COR-L47 (cell line): ENCODE measurements at places on chromosomes 4 and X.

GRCh38 chr4:186622788-186623464 lies 67.6 kb upstream of the MTNR1A start:
- DNase-seq: no peak

GRCh38 chr4:83121246-83121645 lies 6.7 kb upstream of the PLAC8 start:
- no peak for DNase-seq

DNA sequence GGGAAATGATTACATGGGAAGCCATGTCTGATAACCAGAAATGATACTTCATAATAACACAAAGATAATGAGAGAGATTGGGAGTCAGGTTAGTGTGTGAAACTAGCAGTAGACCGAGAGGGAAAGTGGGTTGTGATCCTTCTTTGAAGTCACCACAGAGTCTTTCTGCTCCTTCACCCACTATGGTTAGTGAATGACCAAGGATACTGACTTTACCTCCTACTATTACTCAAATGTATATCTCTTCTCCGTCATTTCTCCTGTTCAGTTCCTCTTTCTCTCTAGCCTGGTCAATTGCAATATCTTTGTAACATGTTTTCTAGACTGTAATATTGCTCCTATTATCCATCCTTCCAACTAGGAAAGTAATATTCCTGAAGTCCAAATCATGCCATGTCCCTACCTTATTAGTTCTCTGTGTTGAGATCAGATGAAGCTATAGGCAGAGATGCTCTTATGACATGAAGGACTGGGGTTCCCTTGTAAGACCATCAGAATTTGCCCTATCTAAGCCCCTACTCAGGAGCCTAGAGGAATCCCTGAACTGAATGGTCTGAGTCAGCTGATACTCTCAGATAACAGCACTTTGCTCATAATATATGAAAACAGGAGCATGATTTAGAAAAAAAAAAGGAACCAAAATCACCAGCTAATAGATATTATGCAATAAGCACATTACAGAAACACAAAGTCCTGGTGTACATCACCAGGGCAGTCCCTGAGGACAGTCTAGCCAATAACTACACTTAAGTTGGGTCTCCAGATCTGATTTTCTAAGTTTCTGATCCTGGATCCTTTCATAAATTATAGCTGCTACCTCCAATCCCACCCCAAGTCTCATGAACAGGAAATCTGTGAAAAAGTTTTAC lies 81.2 kb downstream of the SHROOM3 start:
- no peak for DNase-seq

DNA sequence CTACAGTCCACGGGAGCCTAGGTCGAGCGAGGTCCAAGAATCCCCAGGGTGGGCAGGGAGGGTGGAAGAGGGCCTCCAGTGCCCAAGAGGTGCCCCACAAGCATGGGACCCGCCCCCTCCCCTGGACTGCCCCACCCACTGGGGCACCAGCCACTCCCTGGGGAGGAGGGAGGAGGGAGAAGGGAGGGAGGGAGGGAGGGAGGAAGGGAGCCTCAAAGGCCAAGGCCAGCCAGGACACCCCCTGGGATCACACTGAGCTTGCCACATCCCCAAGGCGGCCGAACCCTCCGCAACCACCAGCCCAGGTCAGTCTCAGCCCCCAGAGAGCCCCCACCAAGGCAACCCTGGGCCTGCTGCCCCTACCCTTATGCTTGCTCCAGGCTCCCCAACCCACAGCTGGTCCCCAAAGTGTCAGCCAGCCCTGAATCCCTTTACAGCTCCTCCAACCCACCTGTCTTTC lies at the start of gene GATA1:
Gene GATA1 (plus strand): TSS at position 250 of the 460 bp plus-strand sequence. CDS start 4,520 bp downstream, outside the sequence.
- no peak for DNase-seq

DNA sequence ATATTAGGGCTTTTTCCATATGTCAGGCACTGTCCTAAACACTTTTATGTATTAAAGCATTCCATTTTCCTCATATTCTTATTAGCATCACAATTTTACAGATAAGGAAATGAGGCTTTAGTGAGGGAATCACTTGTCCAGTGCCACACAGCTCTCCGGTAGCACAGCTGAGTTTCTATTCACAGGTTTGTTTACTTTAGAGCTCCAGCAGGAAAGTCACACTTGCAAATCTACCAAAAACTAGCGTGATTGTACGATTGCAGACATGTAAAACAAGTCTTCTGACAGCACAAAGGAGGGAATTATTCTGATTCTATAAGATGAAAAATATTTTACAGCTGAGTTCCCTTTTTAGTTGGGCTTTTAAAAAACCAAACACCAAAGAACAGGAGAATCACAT lies 472.1 kb downstream of the TMA16 start:
- DNase-seq: no peak

GRCh38 chr4:82217986-82218715 lies 155.6 kb downstream of the HNRNPD start:
- DNase-seq: no peak

DNA sequence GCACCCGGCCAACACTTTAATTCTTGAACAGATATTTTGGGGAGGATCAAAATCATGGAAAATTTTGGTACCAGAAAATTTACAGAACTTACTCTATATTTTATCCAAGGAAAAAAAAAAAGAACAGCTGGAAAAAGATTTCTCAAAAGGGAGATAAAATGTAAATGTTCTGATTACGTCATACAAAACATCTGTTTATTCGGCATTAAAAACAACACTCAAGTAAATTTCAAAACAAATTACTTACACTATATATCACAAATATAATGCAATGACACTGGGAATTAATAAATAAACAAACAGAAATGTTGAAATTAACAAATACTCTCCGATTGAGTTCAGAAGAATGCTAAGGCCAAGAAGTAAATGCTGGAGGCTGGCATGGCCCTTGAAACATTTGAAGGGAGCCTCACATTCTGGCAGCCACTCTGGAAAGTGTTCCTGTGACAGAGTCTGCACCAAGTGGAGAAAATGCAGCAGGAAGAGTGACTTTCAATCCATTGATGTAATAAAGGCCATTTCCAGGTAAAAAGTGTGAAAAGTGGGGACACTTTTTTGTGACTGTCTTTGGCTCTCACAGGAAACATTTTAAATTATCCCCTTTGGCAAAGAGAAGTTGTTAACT lies 486.0 kb upstream of the CTSO start:
- no peak for DNase-seq

- DNase-seq: no peak
Observed at GRCh38 chrX:117707948-117708743, 408.5 kb downstream of the KLHL13 start.

DNA sequence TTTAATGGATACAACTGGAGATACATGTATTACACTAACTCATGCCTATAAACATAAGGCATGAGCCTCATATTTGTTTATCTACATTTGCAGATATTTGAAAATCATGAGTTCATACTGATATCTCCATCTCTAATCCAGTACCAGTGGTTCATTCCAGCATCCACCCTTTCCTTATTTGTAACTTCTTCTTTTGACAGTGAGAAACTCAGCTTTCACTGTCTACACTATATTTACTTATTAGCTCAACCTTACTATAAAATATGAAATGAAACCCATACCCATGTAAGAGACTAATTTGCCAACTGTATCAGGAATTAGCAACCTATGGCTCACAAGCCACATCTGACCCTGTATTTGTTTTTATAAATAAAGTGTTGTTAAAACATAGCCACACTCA lies 161.9 kb upstream of the GPRIN3 start:
- DNase-seq: no peak

GRCh38 chrX:9522378-9523155 lies 57.7 kb downstream of the TBL1X start:
- DNase-seq: no peak

GRCh38 chrX:47179928-47180255 lies 13.7 kb upstream of the UBA1 start:
- DNase-seq: no peak

DNA sequence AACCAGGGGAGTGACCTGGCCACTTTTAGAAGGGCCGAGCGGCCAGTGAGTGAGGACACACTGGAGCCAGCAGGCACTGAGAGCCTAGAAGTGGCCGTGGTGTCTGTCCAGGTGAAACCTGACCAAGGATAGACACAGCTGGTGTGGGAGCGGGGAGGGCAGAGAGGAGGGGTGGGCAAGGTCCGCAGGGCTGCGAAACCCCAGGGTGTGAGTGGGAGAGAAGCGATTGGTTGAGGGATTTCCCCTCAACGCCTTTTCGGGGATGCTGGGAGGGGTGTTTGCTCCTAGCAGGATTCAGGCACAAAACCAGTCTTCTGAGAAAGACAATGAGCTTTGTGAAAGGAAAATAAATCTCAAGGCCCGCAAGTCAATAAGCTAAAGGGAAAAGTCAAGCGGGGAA lies 33.2 kb upstream of the ARSD start:
- no peak for DNase-seq

DNA sequence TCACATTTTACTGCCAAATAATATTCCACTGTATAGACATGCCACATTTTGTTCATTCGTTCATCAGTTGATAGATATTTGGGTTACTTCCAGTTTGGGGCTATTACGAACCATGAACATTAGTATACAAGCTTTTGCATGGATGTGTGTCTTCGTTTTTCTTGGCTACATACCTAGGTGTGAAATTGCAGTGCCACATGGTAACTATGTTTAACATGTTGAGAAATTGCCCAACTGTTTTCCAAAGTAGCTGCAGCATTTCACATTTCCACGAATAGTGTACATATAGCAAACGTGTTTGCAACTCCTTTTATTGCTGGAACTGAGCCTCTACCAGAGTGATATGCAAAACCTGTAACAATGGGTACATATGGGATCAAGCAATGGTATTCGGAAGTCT lies 221.5 kb downstream of the VEGFC start:
- no peak for DNase-seq

DNA sequence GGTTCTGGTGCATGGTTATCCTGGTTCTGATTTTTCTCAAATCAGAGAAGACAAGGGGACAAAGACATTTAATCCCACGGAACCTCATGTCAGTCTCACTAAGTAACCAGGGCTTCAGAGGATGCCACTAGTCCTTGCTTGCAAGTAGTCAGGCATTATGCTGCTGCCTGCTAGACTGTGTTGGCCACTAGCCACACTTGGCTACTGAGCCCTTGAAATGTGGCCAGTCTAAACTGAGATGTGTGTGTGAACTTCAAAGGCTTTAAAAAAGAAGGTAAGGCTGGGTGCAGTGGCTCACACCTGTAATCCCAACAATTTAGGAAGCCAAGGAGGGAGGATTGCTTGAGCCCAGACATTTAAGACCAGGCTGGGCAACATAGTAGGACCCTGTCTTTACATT lies 48.6 kb upstream of the IGFBP7 start:
- no peak for DNase-seq

DNA sequence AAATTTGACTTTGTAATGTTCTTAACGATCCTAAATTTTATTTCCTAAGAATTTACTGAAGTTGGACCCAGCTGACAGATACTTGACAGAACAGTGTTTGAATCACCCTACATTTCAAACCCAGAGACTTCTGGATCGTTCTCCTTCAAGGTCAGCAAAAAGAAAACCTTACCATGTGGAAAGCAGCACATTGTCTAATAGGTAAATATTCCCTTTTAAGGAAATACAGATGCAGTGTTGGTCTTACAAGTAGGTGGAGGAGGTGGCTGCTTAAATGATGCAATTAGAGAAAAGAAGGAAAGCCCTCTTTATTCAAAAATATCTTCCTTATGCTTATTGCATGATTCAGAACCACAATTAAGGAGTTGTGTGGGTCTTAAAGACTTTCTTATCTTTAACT lies 73.5 kb downstream of the RS1 start:
- DNase-seq: no peak

- DNase-seq: no peak
Observed at GRCh38 chr4:184958127-184958922, 60.0 kb upstream of the HELT start.
